ENCODE measurements at places on chromosomes 4 and X. TPM values are rescaled to one million over a fixed set of nuclear protein-coding genes. Genes with fewer than 3 reads are reported as not detected.

The SYNPO2 gene
- total RNA-seq = 194 TPM

The PSAPL1 gene
- total RNA-seq = not detected

The STPG2 gene
- not detected for total RNA-seq

The STATH gene
- not detected for total RNA-seq

The FAM120C gene
- total RNA-seq = 19.3 TPM

The MAML3 gene
- 20.7 TPM for total RNA-seq

The NXF2B gene
- not detected for total RNA-seq

The SLC10A3 gene
- total RNA-seq = 42.3 TPM

DNA sequence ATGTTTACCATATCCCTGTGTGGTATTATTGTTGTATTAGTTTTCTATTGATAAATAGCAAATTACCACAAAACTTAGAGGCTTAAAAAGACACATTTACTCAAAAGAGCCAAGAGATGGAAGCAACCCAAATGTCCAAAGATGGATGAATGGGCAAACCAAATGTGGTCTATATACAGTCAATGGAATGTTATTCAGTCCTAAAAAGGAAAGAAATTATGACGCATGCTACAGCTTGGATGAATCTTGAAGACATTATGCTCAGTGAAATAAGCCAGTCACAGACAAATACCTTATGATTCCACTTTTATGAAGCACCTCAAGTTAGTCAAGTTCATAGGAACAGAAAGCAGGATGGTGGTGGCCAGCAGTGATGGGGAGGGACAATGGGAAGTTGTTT, 144.7 kb downstream of the QDPR start:
- H3K27me3 ChIP-seq = no peaks in the 10 kb centered on the region
- H3K36me3 ChIP-seq = no peaks in the 10 kb centered on the region
- DNase-seq = no peak

DNA sequence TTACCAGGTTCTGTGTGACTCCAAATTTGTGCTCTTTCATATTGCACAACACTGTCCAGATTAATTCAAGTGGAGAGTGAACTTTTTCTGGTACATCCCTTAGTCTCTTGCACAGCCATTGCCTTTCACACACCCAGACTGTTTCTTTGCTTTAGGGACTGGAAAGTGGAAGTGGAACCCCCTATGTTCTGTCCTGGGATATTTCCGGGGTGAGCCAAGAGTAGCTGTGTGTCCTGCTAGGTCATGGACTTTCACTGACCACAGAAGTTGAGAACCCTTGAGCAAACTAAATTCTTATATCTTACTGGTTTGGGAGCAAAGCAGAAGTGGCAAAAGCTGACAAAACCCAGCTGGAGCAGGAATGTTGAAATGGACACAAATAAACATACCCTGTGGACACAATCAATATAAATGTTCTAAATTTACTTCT, 10.3 kb upstream of the VSIG4 start:
- H3K4me3 ChIP-seq = no peak overlapping the region
- H3K4me1 ChIP-seq = no peaks in the 10 kb centered on the region
- no peak overlapping the region for H3K27ac ChIP-seq
- H3K36me3 ChIP-seq = no peaks in the 10 kb centered on the region

DNA sequence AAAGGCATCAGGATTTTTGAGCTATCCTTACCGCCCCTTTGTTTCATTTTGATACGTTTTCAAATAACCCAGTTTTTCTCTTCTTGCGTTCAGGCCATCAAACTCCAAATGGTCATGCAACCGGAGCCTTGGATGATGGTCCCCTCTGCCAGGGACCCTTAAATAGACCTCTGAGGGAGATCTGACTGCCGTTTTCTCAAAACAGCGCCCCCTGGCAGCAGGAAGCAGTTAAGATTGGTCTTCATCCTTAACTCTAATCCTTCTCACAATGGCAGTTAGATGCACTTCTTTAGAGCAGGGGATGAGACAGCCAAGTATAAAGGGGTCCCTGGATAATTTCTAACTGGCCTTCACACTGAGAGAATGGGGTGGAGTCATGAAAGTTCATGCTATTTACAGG, 525.0 kb upstream of the SPANXN1 start:
- H3K4me1 ChIP-seq = no peaks in the 10 kb centered on the region
- H3K36me3 ChIP-seq = no peaks in the 10 kb centered on the region
- no peaks in the 10 kb centered on the region for H3K27me3 ChIP-seq
- no peak for DNase-seq

- no peak for DNase-seq
- H3K27me3 ChIP-seq = no peaks in the 10 kb centered on the region
- no peaks in the 10 kb centered on the region for H3K36me3 ChIP-seq
- peaks cover 5% of the 10 kb centered on the region for H3K4me1 ChIP-seq
Measured at GRCh38 chr4:139710073-139710472, 44.5 kb downstream of the MGST2 start.

- no peaks in the 10 kb centered on the region for H3K36me3 ChIP-seq
- no peaks in the 10 kb centered on the region for H3K4me1 ChIP-seq
- no peak overlapping the region for H3K27ac ChIP-seq
- no peak for DNase-seq
- no peaks in the 10 kb centered on the region for H3K27me3 ChIP-seq
Measured at GRCh38 chr4:81870275-81870674, 398.6 kb upstream of the RASGEF1B start.

- H3K4me3 ChIP-seq = no peak overlapping the region
- H3K27ac ChIP-seq = no peak overlapping the region
- DNase-seq = no peak
- H3K4me1 ChIP-seq = peaks cover 10% of the 10 kb centered on the region
Measured at GRCh38 chr4:7788193-7788592, 151.5 kb downstream of the AFAP1 start.

GRCh38 chr4:100948911-100949310, 398.4 kb downstream of the PPP3CA start:
- H3K36me3 ChIP-seq = no peaks in the 10 kb centered on the region
- H3K4me1 ChIP-seq = no peaks in the 10 kb centered on the region
- H3K4me3 ChIP-seq = no peak overlapping the region
- H3K27me3 ChIP-seq = no peaks in the 10 kb centered on the region
- no peak overlapping the region for H3K27ac ChIP-seq

DNA sequence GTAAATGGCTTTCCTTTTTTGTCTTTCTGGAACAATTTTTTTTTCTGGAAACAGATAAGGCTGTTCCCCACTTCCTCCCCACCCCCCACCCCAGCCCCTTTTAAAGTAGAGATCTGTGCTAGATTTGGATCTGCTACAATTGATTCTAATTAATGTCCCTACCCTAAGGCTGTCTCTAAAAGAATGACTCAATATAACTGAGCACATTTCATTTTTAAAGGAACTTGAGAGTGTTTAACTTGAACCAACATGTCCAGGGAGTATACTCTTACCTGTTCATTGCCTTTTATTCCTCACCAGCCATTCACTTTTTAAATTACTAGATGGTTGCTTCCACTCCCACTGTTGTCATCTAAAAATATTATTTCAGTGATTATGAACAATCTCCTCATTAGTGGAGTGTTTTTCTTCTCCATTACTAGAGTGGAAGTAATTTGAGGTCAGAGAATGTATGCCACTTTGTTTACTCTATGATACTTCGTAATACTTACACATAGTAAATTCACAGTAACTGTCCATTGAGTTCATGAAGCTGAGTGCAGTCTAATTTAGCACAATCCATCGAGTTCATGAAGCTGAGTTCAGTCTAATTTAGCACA, 14.1 kb upstream of the CNOT6L start:
- no peak for DNase-seq
- no peaks in the 10 kb centered on the region for H3K36me3 ChIP-seq
- H3K27ac ChIP-seq = no peak overlapping the region
- H3K27me3 ChIP-seq = no peaks in the 10 kb centered on the region

- no peak for DNase-seq
- H3K4me1 ChIP-seq = no peaks in the 10 kb centered on the region
- H3K27me3 ChIP-seq = no peaks in the 10 kb centered on the region
- no peak overlapping the region for H3K4me3 ChIP-seq
- H3K36me3 ChIP-seq = no peaks in the 10 kb centered on the region
Measured at GRCh38 chr4:107709916-107710315, 10.1 kb downstream of the PAPSS1 start.

DNA sequence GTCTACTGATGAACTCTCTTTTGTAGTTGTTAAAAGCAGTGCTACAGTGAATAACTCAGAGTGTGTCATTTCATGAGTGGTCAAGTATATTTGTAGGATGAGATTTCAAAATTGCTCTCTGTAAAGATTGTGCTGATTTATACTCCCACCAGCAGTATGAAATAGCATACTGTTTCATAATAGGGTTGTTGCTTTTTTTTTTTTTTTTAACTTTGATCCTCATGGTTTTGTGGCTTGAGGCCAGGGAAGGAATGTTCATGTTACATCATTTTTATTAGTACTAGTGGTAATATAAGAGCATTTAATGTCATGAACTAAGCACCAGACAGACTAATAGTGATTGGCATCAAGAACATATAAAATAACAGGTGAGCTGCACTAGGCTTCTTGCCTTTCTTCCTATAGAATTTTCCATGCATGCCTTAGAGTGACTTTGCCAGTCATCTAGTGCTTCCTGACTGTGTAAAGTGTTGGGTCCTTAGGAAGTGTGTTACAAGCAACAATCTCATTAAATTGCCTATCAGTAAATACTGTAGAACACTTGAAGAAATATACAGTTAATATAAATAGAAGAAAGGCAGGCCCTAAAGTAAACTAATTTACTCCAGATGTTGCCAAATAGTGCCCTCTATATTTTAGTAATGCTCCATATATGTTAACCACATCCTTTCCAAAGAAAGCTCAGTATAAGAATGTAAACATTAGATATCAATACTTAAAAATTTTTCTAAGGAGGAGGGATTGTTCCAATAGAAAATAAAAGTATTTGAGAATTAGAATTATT, 38.6 kb upstream of the MSMO1 start:
- no peak overlapping the region for H3K4me3 ChIP-seq
- H3K4me1 ChIP-seq = no peaks in the 10 kb centered on the region
- H3K36me3 ChIP-seq = no peaks in the 10 kb centered on the region
- no peaks in the 10 kb centered on the region for H3K27me3 ChIP-seq
- no peak overlapping the region for H3K27ac ChIP-seq

DNA sequence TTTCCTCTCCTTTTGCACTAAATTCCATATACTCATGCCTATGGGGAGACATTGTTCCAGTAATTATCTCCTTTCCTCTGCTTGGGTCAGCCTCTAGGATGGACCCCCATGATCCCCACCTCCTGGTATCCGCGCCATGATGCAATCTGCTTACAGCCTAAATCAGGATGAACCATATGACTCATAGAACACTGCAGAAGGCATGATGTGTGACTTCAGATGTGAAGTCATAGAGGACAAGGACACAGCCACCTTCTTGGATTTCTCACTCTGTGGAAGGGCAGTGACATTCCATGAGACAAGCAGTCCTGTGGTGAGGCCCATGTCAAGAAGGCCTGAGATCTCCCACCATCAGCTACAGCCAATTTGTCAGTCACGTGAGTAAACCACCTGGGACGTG, 9.0 kb upstream of the TMEM144 start:
- no peaks in the 10 kb centered on the region for H3K36me3 ChIP-seq
- no peaks in the 10 kb centered on the region for H3K27me3 ChIP-seq
- H3K27ac ChIP-seq = no peak overlapping the region

GRCh38 chr4:3257103-3257555, 8.2 kb downstream of the MSANTD1 start:
- H3K4me1 ChIP-seq = peaks cover 1% of the 10 kb centered on the region
- H3K36me3 ChIP-seq = no peaks in the 10 kb centered on the region
- no peak overlapping the region for H3K4me3 ChIP-seq
- no peak for DNase-seq

GRCh38 chrX:103773445-103773844, 3.2 kb upstream of the PLP1 start:
- no peaks in the 10 kb centered on the region for H3K27me3 ChIP-seq
- no peak overlapping the region for H3K4me3 ChIP-seq
- no peak overlapping the region for H3K27ac ChIP-seq
- no peaks in the 10 kb centered on the region for H3K36me3 ChIP-seq
- H3K4me1 ChIP-seq = peaks cover 2% of the 10 kb centered on the region

DNA sequence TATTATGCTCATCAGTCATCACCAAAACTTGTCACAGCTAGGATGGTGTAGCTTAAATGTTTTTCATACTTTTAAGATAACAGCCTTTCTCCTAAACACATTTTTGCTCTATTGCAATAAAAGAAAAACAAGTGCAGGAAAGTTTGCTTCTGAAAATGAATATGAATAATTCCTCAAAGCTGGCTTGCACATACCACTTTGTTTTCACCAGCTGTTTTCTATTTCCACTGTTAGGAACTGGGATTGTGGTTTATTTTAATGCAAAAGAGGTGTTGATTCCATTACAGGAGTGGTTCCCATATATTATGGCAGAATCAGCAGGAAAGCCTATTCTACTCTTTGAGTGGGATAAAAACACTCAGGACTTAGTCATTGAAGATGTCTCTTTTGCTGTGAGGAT, 145.9 kb downstream of the PPA2 start:
- no peak overlapping the region for H3K4me3 ChIP-seq
- no peaks in the 10 kb centered on the region for H3K36me3 ChIP-seq
- no peak for DNase-seq
- no peak overlapping the region for H3K27ac ChIP-seq
- no peaks in the 10 kb centered on the region for H3K27me3 ChIP-seq

DNA sequence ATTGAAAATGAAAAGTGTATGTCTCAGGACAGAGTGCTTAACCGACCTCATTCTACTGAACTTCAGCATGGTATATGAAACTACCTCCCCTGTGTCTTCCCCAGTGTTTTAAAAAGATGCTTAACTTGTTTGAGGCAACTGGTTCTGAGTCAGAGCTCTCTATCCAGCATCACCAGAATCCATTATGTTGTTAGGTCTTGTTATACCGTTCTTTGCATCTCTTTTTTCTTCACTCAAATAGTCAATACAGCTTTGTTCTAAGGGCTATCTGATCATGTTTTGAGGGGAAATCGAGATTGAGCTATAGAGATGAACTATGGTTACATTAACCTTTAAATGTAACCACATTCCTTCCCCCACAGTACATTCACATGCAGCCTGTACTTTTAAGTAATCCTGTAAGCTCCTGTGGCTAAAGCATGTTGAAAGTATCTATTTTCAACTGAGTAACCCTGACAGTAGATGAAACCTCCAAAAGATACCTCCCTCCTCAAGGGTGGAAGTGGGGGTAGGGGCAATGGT, 514.4 kb downstream of the RPA4 start:
- H3K27me3 ChIP-seq = no peaks in the 10 kb centered on the region
- no peak overlapping the region for H3K27ac ChIP-seq
- no peaks in the 10 kb centered on the region for H3K4me1 ChIP-seq
- no peak for DNase-seq
- no peaks in the 10 kb centered on the region for H3K36me3 ChIP-seq

DNA sequence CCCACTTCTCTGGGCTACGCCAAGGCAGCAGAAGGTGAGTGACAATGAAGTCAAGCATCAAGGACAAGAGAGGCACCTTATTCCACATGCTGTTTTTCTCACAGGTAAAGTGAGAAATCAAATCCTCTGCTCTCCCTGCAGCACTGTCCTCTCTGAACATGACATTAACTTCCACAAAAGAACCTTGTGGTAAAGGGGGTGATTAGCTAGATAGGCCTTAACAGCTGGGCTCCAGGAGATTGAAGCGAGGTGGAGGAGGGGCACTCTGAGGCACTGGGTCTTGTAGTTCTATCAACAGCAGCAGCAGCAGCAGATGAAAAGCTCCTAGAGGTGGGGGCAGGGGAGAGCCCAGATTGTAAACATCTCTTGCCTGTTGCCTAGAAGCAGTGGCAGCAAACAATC, 96.8 kb upstream of the CXXC4 start:
- no peaks in the 10 kb centered on the region for H3K36me3 ChIP-seq
- no peaks in the 10 kb centered on the region for H3K27me3 ChIP-seq
- no peak overlapping the region for H3K27ac ChIP-seq
- peaks cover 2% of the 10 kb centered on the region for H3K4me1 ChIP-seq

- DNase-seq = no peak
- no peak overlapping the region for H3K27ac ChIP-seq
- H3K27me3 ChIP-seq = no peaks in the 10 kb centered on the region
- no peak overlapping the region for H3K4me3 ChIP-seq
- H3K4me1 ChIP-seq = no peaks in the 10 kb centered on the region
Measured at GRCh38 chr4:54498661-54499111, 159.1 kb upstream of the KIT start.

- H3K4me1 ChIP-seq = no peaks in the 10 kb centered on the region
- H3K4me3 ChIP-seq = no peak overlapping the region
- H3K27ac ChIP-seq = no peak overlapping the region
- H3K36me3 ChIP-seq = no peaks in the 10 kb centered on the region
Measured at GRCh38 chrX:679291-679979, 48.8 kb downstream of the SHOX start.

Measured in ovary (tissue), 10 donors.